ENCODE measurements at places on chromosomes 16 and 17.

GRCh38 chr17:29068818-29069217 lies 25.9 kb downstream of the PIPOX start:
- DNase-seq: no peak

- DNase-seq: no peak
Observed at GRCh38 chr16:77271532-77272426, 72.6 kb downstream of the SYCE1L start.

DNA sequence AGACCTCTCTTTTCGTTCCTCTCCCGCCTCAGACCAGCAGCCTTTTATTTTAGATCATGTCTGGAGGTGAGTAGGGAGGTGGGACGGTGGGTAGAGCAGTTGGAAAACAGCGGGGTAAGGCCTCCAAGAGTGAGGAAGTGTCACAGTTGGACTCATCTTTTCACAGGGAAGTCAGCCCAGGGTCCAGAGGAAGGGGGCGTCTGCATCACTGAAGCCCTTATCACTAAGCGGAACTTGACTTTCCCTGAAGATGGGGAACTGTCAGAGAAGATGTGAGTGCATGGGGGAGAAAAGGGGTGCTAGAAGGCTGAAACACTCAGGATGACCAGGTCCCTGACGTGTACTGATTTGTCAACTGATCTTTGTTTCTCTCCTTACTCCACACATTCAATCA lies 461 bp downstream of the LRRC46 start:
- no peak for DNase-seq

- no peak for DNase-seq
Observed at GRCh38 chr16:12188935-12189249, 212.4 kb downstream of the SNX29 start.

- DNase-seq: no peak
Observed at GRCh38 chr16:4298761-4299522, 16.9 kb upstream of the GLIS2 start.

GRCh38 chr16:17793354-17793753 lies 322.6 kb upstream of the XYLT1 start:
- DNase-seq: no peak

DNA sequence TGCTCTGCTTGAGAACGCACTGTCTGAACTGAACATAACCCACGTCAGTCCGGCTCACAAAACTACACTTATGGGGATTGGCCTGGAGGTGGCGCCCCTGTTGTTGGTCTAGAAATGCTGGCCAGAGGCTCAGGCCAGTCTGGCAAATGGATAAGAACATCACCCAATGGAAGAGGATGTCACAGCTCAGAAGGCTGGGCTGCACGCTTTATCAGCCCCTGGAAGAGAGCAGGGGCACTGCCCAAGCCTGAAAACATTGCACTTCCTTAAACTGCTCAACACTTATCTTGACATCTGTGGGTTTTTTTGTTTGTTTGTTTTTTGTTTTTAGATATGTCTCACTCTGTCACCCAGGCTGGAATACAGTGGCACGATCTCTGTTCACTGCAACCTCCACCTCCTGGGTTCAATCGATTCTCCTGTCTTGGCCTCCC lies 24.8 kb upstream of the BPTF start:
- DNase-seq: peak; percentile 33

DNA sequence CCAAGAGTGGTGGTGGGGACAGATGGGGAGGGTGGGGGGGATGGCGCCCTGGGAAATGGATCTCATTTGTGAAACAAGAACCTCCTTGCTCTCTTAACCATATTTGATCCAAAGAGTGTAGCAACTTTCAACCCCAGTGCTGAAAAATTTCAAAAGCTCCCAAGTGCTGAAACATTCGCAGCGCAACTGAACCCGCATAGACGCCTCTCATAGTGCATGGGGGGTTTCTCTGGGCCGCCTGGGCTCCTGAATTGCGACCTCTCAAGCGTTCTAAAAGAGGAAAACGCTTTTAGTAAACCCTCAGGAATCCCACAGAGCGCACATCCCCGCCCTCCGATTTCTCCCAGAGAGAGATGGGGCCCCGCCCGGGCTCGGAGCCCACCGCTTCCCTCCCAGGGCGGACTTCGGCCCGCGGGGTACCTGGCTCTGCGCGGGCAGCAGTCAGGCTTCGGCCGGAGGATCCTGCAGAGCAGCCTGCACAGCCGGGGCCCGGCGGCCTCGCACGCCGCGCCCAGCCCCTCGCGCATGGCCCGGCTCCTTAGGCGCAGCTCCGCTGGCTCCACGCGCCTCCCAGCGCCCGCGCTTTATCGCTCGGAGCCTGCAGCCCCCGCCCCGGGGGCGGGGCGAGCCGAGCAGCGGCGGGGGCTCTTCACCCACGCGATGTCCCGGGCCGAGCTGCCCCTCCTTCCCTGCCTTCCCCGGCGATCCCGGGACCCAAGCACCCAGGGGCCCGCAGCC lies 7.0 kb downstream of the NOS2 start:
- no peak for DNase-seq

DNA sequence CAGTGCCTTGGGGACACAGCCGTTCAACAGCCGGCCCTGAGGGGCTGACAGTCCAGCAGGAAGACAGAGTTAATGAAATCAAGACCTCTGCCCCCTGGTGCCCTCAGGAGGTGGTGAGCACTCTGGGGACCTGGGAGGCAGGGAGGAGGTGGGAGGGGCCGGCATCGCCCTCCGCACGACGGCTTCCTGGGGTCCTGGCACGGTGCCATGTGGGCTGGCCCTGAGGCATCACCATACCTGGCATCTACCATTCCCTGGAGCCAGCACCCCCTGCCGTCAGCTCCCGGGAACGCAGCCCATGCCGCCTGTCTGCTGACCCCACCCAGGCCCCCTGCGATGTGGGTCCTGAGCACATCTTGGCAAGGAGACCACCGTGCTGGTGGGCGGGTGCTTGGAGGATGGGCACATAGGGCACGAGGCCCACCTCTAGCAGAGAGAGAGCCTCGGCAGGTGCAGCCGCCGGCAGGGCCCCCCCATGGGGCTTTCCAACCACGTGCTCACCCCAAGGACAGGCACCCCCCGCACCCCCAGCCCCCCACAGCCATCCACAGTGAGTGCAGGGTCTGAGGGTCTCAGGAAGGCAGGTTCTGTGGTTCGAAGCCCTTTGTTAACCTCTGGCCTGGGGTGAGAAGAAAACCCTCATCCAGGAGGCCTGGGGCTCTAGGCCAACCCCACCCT lies 52.5 kb downstream of the ZFPM1 start:
- DNase-seq: peak; percentile 16

GRCh38 chr16:86018487-86018886 lies 119.5 kb downstream of the IRF8 start:
- DNase-seq: no peak

DNA sequence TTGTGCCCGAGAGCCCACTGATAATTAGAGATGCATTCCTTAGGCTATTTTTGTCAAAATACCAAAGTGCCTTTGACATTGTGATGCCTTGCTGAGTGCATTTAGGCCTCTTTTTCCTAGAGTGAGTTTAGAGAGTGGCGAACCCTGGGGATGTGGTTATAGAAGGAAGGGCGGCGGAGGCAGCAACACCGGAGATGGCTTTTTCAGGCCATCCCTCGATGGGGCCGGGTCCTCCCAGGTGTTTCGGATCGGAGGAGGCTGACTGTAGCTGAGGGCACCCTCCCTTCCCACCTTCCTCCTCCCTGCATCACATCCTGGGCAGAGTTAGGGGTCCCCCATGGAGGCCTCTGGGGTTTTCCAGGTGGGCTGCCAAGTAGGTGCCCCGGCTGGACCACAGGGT lies 6.6 kb upstream of the SNAI3 start:
- no peak for DNase-seq

DNA sequence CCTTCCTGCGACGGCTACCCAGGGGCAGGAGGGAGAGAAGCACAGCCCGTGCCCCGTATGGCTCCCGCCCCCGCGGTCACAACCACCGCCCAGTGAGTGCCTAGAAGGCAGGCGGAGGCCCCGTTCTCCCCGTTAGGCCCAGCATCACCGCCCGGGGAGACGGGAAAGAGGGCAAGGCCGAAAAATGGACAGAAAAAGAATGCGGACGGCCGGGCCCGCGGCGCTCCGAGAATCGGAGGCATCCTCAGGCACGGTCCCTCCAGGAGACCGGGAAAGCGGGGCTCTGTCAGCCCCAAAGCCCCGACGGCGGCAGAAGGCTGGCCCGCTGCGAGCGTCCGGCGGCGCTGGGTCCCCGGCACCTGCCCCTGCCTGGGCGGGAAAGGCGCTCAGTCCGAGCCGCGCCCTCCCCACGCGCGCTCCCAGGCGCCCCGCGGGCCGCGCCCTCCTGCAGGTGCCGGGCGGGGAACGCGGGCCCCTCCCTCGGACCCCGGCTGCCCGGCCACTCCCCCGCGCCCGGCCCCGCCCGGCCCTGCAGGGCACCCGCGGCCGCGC lies 407 bp downstream of the MCRIP1 start:
- peak; percentile 14 for DNase-seq

All from stimulated activated CD8-positive, alpha-beta memory T cell treated with anti-CD3 and anti-CD28 coated beads, Interleukin-7, amount 100 ng/mL, for 48 hours (primary cell).